ENCODE measurements at places on chromosomes 12 and 14. TPM values are rescaled to one million over a fixed set of nuclear protein-coding genes. Genes with fewer than 3 reads are reported as not detected.

- DNase-seq, result no peak
- H3K36me3 ChIP-seq, result peaks cover 11% of the 10 kb centered on the region
- H3K4me3 ChIP-seq, result peak overlapping the region; percentile 97
- H3K4me1 ChIP-seq, result peaks cover 23% of the 10 kb centered on the region
- peaks cover under 1% of the 10 kb centered on the region for H3K27me3 ChIP-seq
These were observed 1.3 kb downstream of the BBS10 start for GRCh38 chr12:76346798-76347420.

DNA sequence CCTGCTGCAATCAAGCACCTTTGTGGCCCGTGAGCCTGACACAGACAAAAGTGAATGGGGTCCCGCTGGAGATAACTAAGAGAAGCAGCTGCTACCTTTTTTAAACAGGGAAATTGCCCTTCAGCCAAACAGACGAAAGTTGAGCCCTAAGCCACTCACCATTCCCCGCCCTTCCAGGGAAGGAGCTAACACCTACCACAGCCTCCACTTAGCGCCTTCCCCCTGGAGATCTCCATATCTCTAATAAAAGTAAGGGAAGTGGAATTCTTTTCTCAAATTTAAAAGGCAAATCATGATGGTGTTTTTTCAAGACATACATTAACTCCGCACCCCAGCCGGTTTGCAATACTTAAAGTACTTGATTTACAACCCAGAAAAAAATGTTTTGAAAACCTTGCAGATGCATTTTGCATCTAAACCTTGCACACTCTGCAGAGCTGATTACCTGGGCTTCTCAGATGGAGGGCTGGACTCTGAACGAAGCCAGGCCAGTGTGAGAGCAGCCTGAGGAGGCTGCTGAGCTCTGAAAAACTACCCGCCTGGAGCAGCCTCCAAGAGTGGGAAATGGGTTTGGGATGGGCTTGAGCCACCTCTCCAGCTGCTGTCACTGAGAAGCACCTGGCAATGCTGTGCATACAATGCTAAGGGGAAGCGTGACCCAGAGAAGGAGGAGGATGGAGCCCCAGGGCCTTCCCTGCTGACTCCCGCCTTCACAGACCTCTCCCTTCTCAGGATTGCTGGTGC is 10.0 kb downstream of the NUAK1 start:
- H3K27ac ChIP-seq, result no peak overlapping the region
- no peak overlapping the region for H3K4me3 ChIP-seq
- H3K27me3 ChIP-seq, result peaks cover 14% of the 10 kb centered on the region
- H3K36me3 ChIP-seq, result no peaks in the 10 kb centered on the region
- no peak for DNase-seq
- no peaks in the 10 kb centered on the region for H3K4me1 ChIP-seq

- no peak for DNase-seq
- H3K4me1 ChIP-seq, result peaks cover 10% of the 10 kb centered on the region
- no peak overlapping the region for H3K27ac ChIP-seq
- H3K36me3 ChIP-seq, result peaks cover 4% of the 10 kb centered on the region
- no peaks in the 10 kb centered on the region for H3K27me3 ChIP-seq
These were observed 47.4 kb downstream of the ARL6IP4 start for GRCh38 chr12:123027726-123028445.

- H3K36me3 ChIP-seq, result no peaks in the 10 kb centered on the region
- no peak overlapping the region for H3K27ac ChIP-seq
- no peak for DNase-seq
- no peak overlapping the region for H3K4me3 ChIP-seq
- H3K4me1 ChIP-seq, result no peaks in the 10 kb centered on the region
These were observed 137.5 kb downstream of the NRXN3 start for GRCh38 chr14:78307671-78308070.

GRCh38 chr12:30507576-30507975 is 188.1 kb downstream of the IPO8 start:
- H3K36me3 ChIP-seq, result no peaks in the 10 kb centered on the region
- H3K4me1 ChIP-seq, result no peaks in the 10 kb centered on the region
- no peak overlapping the region for H3K27ac ChIP-seq
- H3K27me3 ChIP-seq, result no peaks in the 10 kb centered on the region
- no peak overlapping the region for H3K4me3 ChIP-seq
- no peak for DNase-seq

GRCh38 chr12:105644770-105645169 is 314.3 kb downstream of the C12orf75 start:
- H3K4me3 ChIP-seq, result no peak overlapping the region
- H3K27ac ChIP-seq, result no peak overlapping the region
- H3K27me3 ChIP-seq, result peaks cover 2% of the 10 kb centered on the region
- H3K36me3 ChIP-seq, result no peaks in the 10 kb centered on the region

- H3K27me3 ChIP-seq, result no peaks in the 10 kb centered on the region
- H3K4me3 ChIP-seq, result peak overlapping the region; percentile 98
- peak; percentile 78 for DNase-seq
- peak overlapping the region; percentile 94 for H3K27ac ChIP-seq
- peaks cover 34% of the 10 kb centered on the region for H3K4me1 ChIP-seq
These were observed 780 bp downstream of the TBC1D15 start for GRCh38 chr12:71840231-71840847.

DNA sequence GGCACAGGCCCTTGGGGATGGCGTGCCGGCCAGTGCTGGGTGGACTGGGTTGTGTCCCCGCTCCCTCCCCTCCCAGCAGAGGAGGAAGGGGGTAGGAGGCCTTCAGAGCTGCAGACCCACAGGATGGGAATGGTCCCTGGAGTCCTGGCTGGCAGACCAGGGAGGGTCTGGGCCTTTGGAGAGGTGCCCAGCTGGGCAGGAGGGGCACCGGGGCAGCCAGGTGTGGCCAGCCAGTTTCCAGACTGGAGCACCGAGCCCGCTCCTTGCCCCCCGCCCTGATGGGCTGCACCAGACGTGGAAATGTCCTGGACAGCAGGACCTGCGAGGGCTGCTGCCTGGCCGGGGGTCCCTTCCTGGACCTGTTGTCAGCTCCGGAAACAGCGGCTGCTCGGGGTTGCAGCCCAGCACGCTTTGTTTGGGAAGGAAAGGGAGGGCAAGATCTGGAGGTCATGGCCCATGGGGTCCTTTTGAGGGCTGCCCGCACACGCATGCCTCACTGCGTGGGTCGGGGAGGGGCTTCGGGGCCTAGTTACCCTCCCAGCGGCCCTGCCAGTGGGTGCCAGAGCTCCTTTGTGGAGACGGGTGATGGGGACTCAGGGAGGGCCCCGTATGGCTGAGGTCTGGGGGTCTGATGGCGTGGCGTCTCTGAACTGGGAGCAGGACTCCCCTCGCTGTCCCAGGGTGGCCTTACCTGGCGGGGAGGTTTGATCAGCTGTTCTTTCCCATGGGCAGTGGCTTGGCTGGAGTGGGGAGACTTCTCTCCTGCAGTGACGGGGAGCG is 9.1 kb downstream of the KIF26A start:
- no peaks in the 10 kb centered on the region for H3K27me3 ChIP-seq
- no peak overlapping the region for H3K4me3 ChIP-seq
- DNase-seq, result no peak

- no peak overlapping the region for H3K27ac ChIP-seq
- no peak overlapping the region for H3K4me3 ChIP-seq
- no peaks in the 10 kb centered on the region for H3K27me3 ChIP-seq
- no peak for DNase-seq
These were observed 202.1 kb upstream of the KITLG start for GRCh38 chr12:88782351-88782750.

GRCh38 chr12:48486679-48487078 is 4.4 kb downstream of the C12orf54 start:
- peaks cover 3% of the 10 kb centered on the region for H3K27me3 ChIP-seq
- H3K4me3 ChIP-seq, result no peak overlapping the region
- H3K36me3 ChIP-seq, result no peaks in the 10 kb centered on the region
- no peaks in the 10 kb centered on the region for H3K4me1 ChIP-seq

- H3K4me1 ChIP-seq, result no peaks in the 10 kb centered on the region
- no peak for DNase-seq
- no peaks in the 10 kb centered on the region for H3K36me3 ChIP-seq
These were observed 13.2 kb downstream of the RASSF8 start for GRCh38 chr12:25971654-25972041.

- H3K4me1 ChIP-seq, result peaks cover 3% of the 10 kb centered on the region
- H3K36me3 ChIP-seq, result no peaks in the 10 kb centered on the region
- no peaks in the 10 kb centered on the region for H3K27me3 ChIP-seq
- no peak overlapping the region for H3K4me3 ChIP-seq
- no peak overlapping the region for H3K27ac ChIP-seq
These were observed 254.8 kb downstream of the MSRB3 start for GRCh38 chr12:65533177-65533883.

DNA sequence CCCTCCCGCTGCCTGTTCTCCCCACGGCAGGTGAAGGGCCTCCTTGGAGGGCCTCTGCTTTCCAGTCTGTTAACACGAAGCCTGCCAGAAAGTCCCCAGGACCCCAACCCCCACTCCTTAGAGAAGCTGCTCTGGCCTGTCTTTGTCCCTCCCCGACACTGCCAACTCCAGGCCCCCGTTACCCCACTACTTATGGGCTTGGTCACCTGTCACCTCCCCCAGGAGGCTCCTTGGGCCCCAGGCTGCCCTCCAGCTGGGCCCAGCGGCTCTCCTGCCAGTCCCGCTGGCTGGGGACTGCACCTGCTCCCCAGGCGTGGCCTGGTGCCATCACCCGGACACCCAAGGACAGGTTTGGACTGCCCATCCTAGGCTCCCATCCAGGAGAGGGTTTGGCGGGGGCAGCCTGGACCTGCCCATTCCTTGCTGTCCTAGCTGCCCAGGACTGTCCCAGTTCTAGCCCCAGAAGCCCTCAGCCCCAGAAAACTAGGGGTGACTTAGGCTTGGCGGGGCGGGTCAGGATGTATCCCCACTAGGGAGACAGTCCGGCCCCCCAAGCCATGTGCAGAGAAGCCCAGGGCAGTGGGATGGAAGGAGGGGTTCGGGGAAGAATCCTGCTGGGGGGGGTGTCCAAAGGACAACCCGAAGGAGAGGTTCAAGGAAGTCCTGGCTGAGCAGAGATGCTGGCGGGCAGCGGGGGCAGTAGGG is 155.7 kb upstream of the C14orf180 start:
- no peak overlapping the region for H3K27ac ChIP-seq
- H3K4me1 ChIP-seq, result no peaks in the 10 kb centered on the region
- no peak overlapping the region for H3K4me3 ChIP-seq
- no peaks in the 10 kb centered on the region for H3K36me3 ChIP-seq
- no peak for DNase-seq

DNA sequence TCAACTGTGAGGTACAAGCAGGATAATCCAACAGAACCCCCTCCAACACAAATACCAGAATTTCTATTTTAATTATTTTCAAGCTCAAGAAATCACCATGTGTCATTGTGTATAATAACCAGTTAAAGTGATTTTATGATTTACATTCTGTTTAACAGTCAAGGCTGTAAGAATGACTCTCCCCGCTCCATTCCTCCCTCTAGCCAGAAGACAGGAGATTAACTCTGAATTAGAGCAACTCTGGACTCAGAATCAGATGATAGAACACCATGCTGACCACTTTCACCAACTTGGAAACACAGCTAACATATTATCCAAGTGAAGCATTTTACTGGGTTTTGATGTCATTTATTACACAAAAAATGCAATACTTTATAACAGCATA is 71.9 kb downstream of the ATP2B1 start:
- no peak for DNase-seq
- no peak overlapping the region for H3K4me3 ChIP-seq
- no peak overlapping the region for H3K27ac ChIP-seq
- H3K36me3 ChIP-seq, result peaks cover 21% of the 10 kb centered on the region
- H3K27me3 ChIP-seq, result no peaks in the 10 kb centered on the region

GRCh38 chr14:81311778-81312177 is 88.3 kb downstream of the STON2 start:
- H3K4me1 ChIP-seq, result no peaks in the 10 kb centered on the region
- H3K36me3 ChIP-seq, result no peaks in the 10 kb centered on the region
- DNase-seq, result no peak
- H3K27ac ChIP-seq, result no peak overlapping the region

GRCh38 chr14:97413022-97413539 is 615.9 kb downstream of the VRK1 start:
- H3K36me3 ChIP-seq, result no peaks in the 10 kb centered on the region
- DNase-seq, result no peak
- H3K27ac ChIP-seq, result no peak overlapping the region

GRCh38 chr14:61188978-61189808 is 91.9 kb downstream of the TMEM30B start:
- peaks cover 42% of the 10 kb centered on the region for H3K27me3 ChIP-seq
- peaks cover 18% of the 10 kb centered on the region for H3K4me1 ChIP-seq
- H3K27ac ChIP-seq, result peak overlapping the region; percentile 22
- peak; percentile 78 for DNase-seq

- H3K4me3 ChIP-seq, result no peak overlapping the region
- DNase-seq, result no peak
- peaks cover 2% of the 10 kb centered on the region for H3K27me3 ChIP-seq
- peaks cover 40% of the 10 kb centered on the region for H3K4me1 ChIP-seq
- H3K27ac ChIP-seq, result no peak overlapping the region
These were observed 14.2 kb upstream of the DYRK2 start for GRCh38 chr12:67634303-67634761.

- no peaks in the 10 kb centered on the region for H3K4me1 ChIP-seq
- no peak overlapping the region for H3K27ac ChIP-seq
- H3K36me3 ChIP-seq, result no peaks in the 10 kb centered on the region
- peak; percentile 54 for DNase-seq
- no peak overlapping the region for H3K4me3 ChIP-seq
- H3K27me3 ChIP-seq, result no peaks in the 10 kb centered on the region
These were observed 943.0 kb downstream of the GALC start for GRCh38 chr14:87049950-87050349.

DNA sequence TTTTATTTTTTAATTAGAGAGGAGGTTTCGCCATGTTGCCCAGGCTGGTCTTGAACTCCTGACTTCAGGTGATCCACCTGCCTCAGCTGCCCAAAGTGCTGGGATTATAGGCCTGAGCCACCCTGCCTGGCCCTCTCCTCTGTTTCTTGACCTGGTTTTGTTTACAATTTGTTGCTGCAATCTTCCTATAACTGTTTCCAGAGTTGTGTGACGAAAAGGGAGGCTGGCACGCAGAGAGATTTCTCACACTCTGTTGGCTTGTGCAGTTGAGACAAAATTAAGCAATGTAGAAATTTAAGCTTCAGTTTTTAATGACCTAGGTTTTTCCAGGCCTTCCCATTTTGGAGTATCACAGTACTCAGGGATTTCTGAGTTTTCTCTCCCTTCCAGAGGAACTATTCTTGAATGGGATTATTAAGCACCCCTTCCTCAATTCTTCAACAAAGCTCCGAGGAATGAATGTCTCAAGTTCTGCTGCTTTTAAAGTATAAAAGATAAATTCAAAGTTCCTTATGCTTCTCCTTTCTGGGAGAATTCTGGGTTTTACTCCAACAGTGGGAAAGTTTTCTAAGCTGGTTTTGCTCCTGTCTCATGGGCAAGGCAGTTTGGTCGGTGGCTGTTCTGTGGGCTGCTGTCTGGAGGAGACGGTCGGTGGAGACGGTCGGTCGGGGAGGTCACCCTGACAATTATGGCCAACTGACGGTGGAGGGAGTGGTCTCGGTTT is 20.4 kb upstream of the FOS start:
- peak overlapping the region; percentile 85 for H3K4me3 ChIP-seq
- H3K36me3 ChIP-seq, result no peaks in the 10 kb centered on the region
- peaks cover 53% of the 10 kb centered on the region for H3K27me3 ChIP-seq
- H3K27ac ChIP-seq, result peak overlapping the region; percentile 99
- DNase-seq, result no peak

RAP1B gene
- 207 TPM for total RNA-seq

YY1 gene
- total RNA-seq, result 102 TPM

IL23A gene
- total RNA-seq, result 36.9 TPM

LALBA gene
- total RNA-seq, result not detected

MSI1 gene
- 0.79 TPM for total RNA-seq

TAS2R30 gene
- 4.4 TPM for total RNA-seq

ZFYVE21 gene
- total RNA-seq, result 21.4 TPM

ARID2 gene
- total RNA-seq, result 36.4 TPM

CALM1 gene
- total RNA-seq, result 482 TPM
